ENCODE measurements at places on chromosomes 12 and 14. TPM values are rescaled to one million over a fixed set of nuclear protein-coding genes. Genes with fewer than 3 reads are reported as not detected.
A peak's percentile ranks its signal among the peaks of the same experiment; 100 is the strongest.

The FLRT2 gene
- total RNA-seq, result not detected

The CSRNP2 gene
- total RNA-seq, result 24.4 TPM

- H3K36me3 ChIP-seq, result peaks cover 1% of the 10 kb centered on the region
- H3K27ac ChIP-seq, result no peak overlapping the region
- no peak for DNase-seq
- peaks cover 64% of the 10 kb centered on the region for H3K27me3 ChIP-seq
Measured at GRCh38 chr12:31589598-31589903, 1.4 kb downstream of the DENND5B start.

The PUS1 gene
- total RNA-seq, result 48.6 TPM

DNA sequence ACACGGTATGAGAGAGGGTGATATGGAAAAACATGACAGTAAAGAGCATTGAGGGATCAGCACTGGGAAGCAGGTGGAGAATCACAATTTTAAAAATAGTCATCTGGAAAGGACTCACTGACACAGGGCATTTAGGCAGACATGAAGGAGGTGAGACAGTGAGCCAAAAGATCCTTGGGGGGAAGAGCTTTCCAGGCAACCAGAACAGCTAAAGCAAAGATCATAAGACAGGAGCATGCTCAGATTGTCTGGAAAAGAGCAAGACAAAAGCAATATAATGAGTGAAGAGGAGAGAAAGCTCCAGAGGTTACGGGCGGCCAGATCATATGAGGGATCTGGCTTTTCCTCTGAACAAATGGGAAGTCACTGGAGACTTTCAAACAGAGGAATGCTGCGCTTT, 63.9 kb downstream of the DENND5B start:
- H3K27me3 ChIP-seq, result peaks cover 3% of the 10 kb centered on the region
- no peak overlapping the region for H3K4me3 ChIP-seq
- DNase-seq, result no peak
- no peaks in the 10 kb centered on the region for H3K4me1 ChIP-seq
- no peaks in the 10 kb centered on the region for H3K36me3 ChIP-seq

The GPR132 gene
- 46.6 TPM for total RNA-seq

- H3K27ac ChIP-seq, result peak overlapping the region; percentile 35
- H3K4me3 ChIP-seq, result no peak overlapping the region
- no peak for DNase-seq
- H3K36me3 ChIP-seq, result peaks cover 16% of the 10 kb centered on the region
- no peaks in the 10 kb centered on the region for H3K27me3 ChIP-seq
Measured at GRCh38 chr14:23097786-23098185, 2.5 kb downstream of the C14orf119 start.

DNA sequence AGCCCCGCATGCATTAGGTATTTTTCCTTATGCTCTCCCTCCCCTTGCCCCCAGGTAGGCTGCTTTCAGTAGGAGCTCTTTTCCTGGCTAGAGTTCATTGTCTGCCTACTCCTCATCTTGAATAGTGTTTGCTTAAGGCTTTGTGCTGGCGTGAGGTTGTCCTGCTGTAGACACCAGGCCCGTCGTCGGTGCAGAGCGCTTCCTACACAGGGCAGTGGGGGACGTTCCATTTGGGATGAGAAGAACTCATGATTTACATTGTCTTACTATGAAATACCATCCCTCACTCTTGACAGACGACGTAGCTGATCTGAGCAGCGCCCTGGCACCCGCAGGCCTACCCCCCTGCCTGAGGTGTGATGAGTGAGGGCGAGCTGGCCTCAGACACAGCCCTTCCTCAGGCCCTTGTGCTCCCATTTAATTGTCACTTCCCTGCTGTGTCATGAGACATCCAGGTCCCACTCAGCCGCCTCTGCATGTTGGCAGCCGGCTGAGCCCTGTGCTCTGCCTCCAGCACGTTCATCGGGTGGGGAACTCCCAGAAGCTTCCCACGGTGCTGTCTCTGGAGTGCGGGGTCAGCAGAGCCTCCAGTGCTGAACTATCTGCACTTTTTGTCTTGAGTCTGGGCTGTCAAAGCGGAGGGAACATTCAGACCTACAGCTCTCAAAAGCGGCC, 76.0 kb downstream of the WDR20 start:
- DNase-seq, result no peak
- H3K36me3 ChIP-seq, result peaks cover 2% of the 10 kb centered on the region

- no peaks in the 10 kb centered on the region for H3K27me3 ChIP-seq
- DNase-seq, result no peak
- H3K27ac ChIP-seq, result no peak overlapping the region
- H3K4me3 ChIP-seq, result no peak overlapping the region
Measured at GRCh38 chr14:65588426-65589140, 176.1 kb downstream of the FUT8 start.

- H3K4me1 ChIP-seq, result peaks cover 29% of the 10 kb centered on the region
- H3K27ac ChIP-seq, result no peak overlapping the region
- no peak overlapping the region for H3K4me3 ChIP-seq
- H3K27me3 ChIP-seq, result no peaks in the 10 kb centered on the region
- DNase-seq, result no peak
- peaks cover 16% of the 10 kb centered on the region for H3K36me3 ChIP-seq
Measured at GRCh38 chr12:92544322-92544721, 158.5 kb upstream of the PLEKHG7 start.

- peaks cover 81% of the 10 kb centered on the region for H3K4me1 ChIP-seq
- H3K4me3 ChIP-seq, result peak overlapping the region; percentile 79
- no peaks in the 10 kb centered on the region for H3K27me3 ChIP-seq
Measured at GRCh38 chr14:99213101-99213500, 58.9 kb downstream of the BCL11B start.

The CCDC198 gene
- not detected for total RNA-seq

The TPH2 gene
- total RNA-seq, result not detected

DNA sequence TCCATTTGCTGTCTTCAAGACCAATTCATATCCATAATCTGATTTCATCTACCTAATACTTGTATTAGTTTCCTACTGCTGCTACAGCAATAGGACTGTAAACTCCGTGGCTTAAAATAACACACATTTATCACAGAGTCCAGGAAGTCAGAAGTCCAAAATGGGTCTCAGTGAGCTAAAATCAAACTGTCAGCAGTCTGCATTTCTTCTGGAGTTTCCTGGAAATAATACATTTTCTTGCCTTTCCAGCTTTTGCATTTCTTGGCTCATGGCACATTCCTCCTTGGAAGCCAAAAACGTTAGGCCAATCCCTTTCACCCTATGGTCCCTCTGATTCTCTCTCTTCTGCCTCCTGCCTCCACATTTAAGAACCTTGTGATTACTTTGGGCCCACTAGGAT, 239.8 kb downstream of the PRKD1 start:
- no peaks in the 10 kb centered on the region for H3K27me3 ChIP-seq
- H3K4me3 ChIP-seq, result no peak overlapping the region
- no peak for DNase-seq
- no peaks in the 10 kb centered on the region for H3K36me3 ChIP-seq

The ADGRD1 gene
- total RNA-seq, result not detected

The MMP14 gene
- 3.1 TPM for total RNA-seq

The BRF1 gene
- 50.4 TPM for total RNA-seq

DNA sequence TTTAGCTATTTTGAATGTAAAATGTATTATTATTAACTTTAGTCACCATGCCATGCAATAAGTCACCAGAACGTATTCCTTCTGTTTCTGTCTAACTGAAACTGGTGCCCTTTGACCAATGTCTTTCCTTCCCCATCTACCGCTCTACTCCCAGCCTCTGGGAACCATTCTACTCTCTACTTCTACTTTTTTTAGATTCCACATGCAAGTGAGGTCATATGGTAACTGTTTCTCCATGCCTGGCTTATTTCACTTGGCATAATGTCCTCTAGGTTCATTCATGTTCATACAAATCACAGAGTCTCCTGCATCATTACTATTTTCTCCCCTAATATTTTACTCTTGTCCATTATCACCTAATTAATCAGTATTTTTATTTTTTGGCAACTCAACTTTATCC, 160.1 kb downstream of the TMX1 start:
- H3K27ac ChIP-seq, result no peak overlapping the region
- peaks cover 12% of the 10 kb centered on the region for H3K27me3 ChIP-seq
- no peak overlapping the region for H3K4me3 ChIP-seq
- no peaks in the 10 kb centered on the region for H3K36me3 ChIP-seq

DNA sequence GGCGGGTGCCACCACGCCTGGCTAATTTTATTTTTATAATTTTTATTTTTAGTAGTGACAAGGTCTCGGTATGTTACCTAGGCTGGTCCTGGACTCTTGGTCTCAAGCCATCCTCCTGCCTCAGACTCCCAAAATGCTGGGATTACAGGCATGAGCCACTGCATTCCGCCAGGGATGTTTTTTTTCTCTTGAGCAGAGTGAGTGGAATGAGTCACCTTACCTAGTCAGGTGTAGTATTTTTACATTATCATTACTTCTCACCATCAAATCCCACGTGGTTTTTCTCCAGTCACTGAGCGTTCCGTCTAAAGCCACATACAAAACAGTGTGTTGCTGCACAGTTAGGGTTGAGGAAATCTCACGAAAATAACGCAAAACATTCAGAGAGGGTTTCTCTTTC, 870 bp upstream of the TBPL2 start:
- DNase-seq, result no peak
- H3K36me3 ChIP-seq, result no peaks in the 10 kb centered on the region
- no peak overlapping the region for H3K4me3 ChIP-seq
- peaks cover 13% of the 10 kb centered on the region for H3K27me3 ChIP-seq
- H3K27ac ChIP-seq, result no peak overlapping the region

DNA sequence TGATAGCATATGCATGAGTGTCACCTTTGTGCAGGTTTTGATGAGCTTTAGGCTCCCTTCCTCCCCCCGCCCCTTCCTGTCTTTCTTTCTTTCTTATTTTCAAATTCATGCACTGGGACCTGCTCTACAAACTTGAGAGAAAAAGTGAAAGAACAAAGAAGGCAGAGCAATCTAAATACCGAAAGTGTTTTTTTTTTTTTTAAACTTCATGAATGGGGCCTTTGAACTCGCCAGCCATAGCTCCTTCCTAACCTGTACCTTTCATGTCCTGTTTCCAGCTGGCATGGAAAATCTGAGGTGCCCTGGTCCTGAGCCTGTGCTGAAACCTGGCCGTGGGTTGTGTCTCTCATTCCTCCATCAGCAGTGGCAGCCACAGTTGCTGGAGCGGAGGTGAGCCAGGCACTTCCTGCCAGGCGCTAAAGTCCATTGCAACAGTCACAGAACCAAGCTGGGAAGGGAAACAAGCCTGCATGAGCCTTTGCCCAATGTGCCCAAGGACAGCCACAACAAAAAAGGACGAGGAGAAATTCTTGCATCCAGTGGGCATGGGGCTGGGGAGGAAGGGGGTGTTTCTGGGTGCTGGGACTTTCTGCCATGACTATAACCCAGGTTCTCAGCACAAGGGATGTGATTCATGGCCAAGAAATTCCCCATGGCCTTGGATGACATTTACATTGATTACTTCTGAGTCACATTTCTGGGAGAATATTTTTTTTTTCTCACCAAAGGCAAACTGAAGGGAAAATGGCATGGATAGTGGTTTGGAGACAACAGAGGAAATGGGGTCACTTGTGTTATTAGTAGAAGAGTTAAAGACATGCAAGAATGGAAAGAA, 102.7 kb downstream of the TMEM30B start:
- peaks cover 4% of the 10 kb centered on the region for H3K4me1 ChIP-seq
- H3K27ac ChIP-seq, result no peak overlapping the region

DNA sequence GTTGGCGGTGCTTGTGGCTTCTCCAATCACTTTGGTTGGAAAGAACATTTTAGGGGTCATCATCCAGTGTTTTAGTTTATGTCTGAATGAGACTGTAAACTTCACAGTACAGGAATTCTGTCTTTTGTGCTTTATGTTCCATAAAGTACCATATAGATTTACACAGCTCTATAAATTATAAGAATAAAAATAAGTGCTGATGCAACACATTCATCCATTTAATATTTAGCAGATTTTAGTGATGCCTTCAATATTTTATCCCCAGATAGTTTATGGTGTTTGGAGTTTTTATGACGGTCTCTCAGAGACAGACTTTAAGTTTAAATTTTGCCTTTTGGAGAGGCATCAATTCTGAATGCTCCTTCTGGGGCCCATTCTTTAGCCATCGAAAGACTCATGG, 385.2 kb downstream of the ATP23 start:
- no peaks in the 10 kb centered on the region for H3K27me3 ChIP-seq
- no peak for DNase-seq
- no peaks in the 10 kb centered on the region for H3K36me3 ChIP-seq
- H3K27ac ChIP-seq, result no peak overlapping the region
- no peak overlapping the region for H3K4me3 ChIP-seq
- H3K4me1 ChIP-seq, result no peaks in the 10 kb centered on the region

The PZP gene
- not detected for total RNA-seq

The ZFC3H1 gene
- total RNA-seq, result 70.2 TPM

The NGB gene
- total RNA-seq, result not detected

GRCh38 chr14:75168586-75169335, 7.7 kb downstream of the TMED10 start:
- DNase-seq, result no peak
- H3K36me3 ChIP-seq, result peaks cover 13% of the 10 kb centered on the region
- H3K27me3 ChIP-seq, result no peaks in the 10 kb centered on the region
- no peak overlapping the region for H3K27ac ChIP-seq
- no peak overlapping the region for H3K4me3 ChIP-seq
- peaks cover 26% of the 10 kb centered on the region for H3K4me1 ChIP-seq

DNA sequence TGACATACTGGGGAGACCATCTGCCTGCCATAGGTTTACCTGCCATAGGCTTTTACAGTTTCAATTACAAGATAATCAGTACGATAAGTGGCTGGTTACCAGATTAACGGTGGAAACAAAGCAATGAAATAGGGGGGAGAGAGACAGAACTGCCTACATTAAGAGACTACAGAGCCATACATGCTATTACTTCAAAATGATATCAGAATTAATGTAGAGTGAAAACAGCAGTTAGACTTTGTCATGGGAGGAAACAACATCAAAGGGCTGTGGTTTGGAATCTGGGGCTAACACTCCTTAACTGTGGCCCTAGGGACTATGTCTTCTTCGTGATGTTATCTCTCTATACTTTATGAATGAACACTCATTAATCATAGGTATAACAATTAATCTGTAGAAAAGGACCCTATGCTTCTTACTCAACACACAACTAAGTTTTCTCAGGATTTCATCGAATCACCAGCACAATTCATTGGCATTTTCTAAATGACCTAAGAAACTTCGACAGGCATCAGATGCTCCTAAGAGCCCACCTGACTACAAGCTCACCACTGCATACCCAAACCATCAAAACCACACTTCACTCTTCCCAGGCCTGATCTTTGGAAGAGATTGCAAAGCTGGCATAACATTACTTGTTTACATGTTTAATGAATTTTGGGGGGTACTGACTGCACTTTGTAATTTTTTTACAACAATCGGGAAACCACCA, 475.6 kb upstream of the SOX5 start:
- no peak overlapping the region for H3K4me3 ChIP-seq
- no peak for DNase-seq
- peaks cover 2% of the 10 kb centered on the region for H3K27me3 ChIP-seq
- H3K36me3 ChIP-seq, result no peaks in the 10 kb centered on the region
- H3K27ac ChIP-seq, result no peak overlapping the region
- peaks cover 4% of the 10 kb centered on the region for H3K4me1 ChIP-seq
